Lung (tissue), 17 donors: ENCODE measurements at places on chromosomes 6 and 20. TPM values are rescaled to one million over a fixed set of nuclear protein-coding genes. Genes with fewer than 3 reads are reported as not detected.
A peak's percentile ranks its signal among the peaks of the same experiment; 100 is the strongest.

BPIFB2 gene
- 0.89 TPM for polyA plus RNA-seq

DNA sequence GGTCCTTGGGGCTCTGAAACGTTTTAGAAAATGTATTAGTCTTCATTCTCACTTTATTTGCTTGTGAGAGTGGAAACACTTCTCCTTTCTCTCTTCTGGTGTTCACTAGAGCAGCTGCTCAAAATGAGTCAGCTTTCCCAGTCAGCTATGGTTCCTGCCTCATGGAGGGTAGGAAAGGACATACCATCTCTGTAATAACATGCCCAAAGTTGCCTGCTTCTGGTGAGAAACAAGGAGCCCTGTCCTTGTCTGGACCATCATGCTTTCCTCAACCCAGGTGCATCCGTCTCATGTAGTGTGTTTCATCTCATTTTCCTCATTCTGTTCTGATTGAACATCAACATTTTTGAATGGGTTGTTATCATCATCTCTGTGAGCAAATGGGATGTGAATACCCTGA lies 17.1 kb upstream of the TINAG start:
- no peak overlapping the region for H3K27ac ChIP-seq
- H3K4me3 ChIP-seq, result no peak overlapping the region
- no peaks in the 10 kb centered on the region for H3K4me1 ChIP-seq

ZBTB12 gene
- 2.8 TPM for polyA plus RNA-seq

DNA sequence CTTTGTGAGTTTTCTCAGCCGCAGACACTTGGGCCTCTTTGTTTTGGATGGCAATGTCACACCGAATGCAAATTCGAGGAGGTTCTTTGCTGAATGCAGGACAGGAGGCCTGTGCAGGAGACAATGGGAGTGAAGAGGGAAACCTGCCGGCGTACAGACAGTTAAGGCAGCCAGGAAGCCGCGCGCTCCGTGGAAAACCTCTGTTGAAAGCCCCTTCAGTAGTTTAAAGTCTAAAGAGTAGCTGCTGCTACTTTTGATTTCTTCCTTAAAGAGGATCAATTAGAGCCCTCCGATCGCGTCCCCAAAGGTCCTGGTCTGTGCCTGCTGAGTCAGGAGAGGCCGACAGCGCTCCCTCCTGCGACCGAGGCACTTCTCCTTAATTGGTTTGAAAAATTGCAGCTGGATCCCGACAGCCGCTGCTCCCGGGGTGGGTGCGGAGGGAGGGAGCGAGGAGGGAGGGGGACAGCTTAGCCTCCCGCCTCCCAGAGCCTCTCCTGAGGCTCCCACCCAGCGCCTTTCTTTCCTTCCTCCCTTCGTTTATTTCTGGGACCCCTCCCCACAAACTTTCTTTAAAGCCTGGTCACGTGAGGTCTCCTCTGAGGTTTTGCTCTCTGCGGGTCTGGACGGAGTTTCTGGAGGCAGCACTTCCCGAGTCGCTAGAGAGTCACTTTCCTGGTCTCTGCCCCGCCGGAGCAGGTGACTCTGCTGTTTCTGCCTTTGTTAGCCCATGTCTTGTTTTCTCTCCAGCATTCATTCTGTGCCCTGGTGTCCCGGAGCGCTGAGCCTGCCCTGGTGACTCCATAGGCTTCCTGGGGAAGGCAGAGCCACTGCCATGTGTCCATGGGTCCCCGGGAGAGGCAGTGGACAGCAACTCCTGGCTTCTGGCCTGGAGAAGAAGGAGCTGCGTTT lies 22.3 kb upstream of the RPP40 start:
- H3K36me3 ChIP-seq, result no peaks in the 10 kb centered on the region
- peaks cover 10% of the 10 kb centered on the region for H3K4me1 ChIP-seq
- peak; percentile 87 for DNase-seq
- H3K27me3 ChIP-seq, result no peaks in the 10 kb centered on the region
- H3K27ac ChIP-seq, result peak overlapping the region; percentile 79
- peak overlapping the region; percentile 2 for H3K4me3 ChIP-seq

PDYN gene
- not detected for polyA plus RNA-seq

- H3K36me3 ChIP-seq, result no peaks in the 10 kb centered on the region
- DNase-seq, result no peak
- no peak overlapping the region for H3K4me3 ChIP-seq
- no peaks in the 10 kb centered on the region for H3K4me1 ChIP-seq
Observed at GRCh38 chr6:131910219-131910589, 41.0 kb downstream of the CCN2 start.

DNA sequence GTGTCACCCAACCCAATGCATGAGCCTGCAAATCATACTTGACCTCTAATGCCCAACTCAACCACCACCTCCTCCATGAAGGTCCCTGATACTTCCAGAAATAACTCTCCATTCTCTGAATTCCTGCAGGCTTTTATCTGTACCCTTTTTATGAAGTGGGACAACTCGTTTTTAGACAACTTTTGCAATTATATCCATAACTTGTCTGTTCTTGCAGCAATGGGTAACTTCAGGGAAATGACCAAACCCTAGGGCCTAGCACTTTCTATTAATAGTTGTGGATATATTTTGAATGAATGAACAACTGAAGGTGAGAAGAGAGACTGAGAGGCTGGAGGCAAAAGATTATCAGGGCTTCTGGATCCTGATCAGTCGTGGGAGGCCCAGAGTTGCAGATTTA lies 236.6 kb upstream of the MOCS1 start:
- no peak overlapping the region for H3K27ac ChIP-seq
- H3K4me3 ChIP-seq, result no peak overlapping the region
- H3K4me1 ChIP-seq, result no peaks in the 10 kb centered on the region
- DNase-seq, result no peak

CD109 gene
- polyA plus RNA-seq, result 2.3 TPM

KIF25 gene
- 0.24 TPM for polyA plus RNA-seq

- H3K36me3 ChIP-seq, result peaks cover 45% of the 10 kb centered on the region
- H3K4me3 ChIP-seq, result no peak overlapping the region
- no peaks in the 10 kb centered on the region for H3K27me3 ChIP-seq
- H3K4me1 ChIP-seq, result no peaks in the 10 kb centered on the region
Observed at GRCh38 chr6:118905851-118906250, 11.9 kb downstream of the ASF1A start.

TLDC2 gene
- 0.12 TPM for polyA plus RNA-seq

DNA sequence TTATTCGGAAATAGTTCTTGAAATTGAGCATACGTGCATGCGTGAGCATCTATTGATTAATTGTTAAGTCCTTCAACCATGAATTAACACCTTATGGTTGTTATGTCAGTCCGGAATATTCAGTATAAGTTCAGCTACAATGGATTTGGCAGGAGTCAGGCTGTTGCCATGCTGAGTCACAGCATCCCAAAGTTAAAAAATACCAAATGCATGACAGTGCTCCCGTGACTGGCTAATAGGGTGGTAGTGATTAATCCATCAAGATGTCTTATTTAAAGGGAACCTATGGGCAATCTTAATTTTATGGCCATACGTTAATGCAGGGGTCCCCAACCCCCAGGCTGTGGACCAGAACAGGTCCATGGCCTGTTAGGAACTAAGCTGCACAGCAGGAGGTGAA lies 10.5 kb downstream of the RAE1 start:
- H3K27me3 ChIP-seq, result no peaks in the 10 kb centered on the region
- no peak for DNase-seq
- H3K36me3 ChIP-seq, result peaks cover 30% of the 10 kb centered on the region
- no peak overlapping the region for H3K4me3 ChIP-seq

DNA sequence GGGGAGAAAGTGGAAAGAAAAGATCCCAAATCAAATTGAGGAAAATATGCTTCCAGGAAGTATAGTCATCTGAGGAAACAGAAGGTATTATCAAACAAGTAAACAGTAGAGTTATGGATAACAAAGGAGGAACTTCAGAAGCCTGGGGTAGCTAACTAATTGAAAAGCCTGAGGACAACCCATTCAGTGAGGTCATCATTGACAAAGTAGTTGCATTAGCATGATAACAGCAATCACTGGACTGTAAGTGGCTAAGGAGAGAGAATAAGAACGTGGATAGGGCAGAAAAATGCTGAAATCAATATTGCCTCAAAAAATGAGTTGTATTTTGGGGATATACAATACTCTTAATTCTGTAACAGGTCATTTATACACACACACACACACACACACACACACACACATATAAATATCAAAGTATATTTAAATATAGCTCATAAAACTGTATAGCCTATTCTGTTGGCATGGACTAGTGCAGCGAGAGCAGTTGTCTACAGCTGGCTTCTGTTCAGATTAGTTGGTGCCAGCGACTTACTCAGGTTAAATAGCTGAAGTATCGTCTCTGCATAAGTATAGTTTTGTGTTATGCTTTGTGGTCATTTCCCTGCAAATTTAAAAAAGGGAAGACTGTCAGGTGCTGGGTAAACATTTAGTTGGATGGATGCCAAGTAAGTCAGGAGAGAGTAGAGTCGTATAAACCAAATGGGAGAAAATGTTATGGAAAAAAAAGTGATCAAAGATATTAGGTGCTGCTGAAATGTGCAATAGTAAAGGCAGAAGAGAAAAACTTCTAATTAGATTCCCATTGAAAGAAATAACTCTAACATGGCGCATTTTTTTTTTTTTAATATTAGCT lies 33.8 kb upstream of the CTAGE9 start:
- no peak overlapping the region for H3K27ac ChIP-seq
- H3K36me3 ChIP-seq, result no peaks in the 10 kb centered on the region
- no peak overlapping the region for H3K4me3 ChIP-seq
- DNase-seq, result no peak
- H3K4me1 ChIP-seq, result no peaks in the 10 kb centered on the region

DNA sequence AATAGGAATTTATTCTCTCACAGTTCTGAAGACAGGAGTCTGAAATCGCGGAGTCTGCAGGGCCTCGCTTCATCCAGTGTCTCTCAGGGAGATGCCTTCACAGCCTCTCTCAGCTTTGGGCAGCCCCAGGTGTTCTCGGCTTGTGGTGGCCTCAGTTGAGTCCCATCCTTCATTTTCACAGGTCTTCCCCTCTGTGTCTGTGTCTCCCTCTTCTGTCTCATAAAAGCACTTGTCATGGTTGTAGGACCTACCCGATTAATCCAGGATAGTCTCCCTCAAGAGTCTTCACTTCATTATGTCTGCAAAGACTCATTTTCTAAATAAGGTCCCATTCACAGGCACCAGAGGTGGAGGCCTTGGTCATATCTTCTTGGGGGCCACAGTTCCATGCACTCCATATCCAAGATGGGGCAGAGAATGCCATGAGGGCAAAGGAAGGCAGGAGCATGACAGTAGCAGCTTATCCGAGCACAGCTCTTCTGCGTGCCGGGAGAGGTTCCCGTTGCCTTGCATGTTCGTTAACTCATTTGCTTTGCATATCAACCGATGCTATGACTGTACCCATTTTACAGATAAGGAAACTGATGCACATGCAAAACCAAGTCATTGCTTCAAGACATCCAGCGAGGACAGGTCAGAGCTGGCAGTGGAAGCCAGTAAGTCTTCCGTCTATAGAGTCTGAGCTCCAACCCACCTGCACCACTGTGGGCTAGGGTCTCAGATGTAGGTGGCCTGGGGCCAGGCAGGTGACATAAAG lies 363.8 kb upstream of the SULF2 start:
- H3K4me3 ChIP-seq, result no peak overlapping the region
- no peak overlapping the region for H3K27ac ChIP-seq
- H3K27me3 ChIP-seq, result no peaks in the 10 kb centered on the region

LTA gene
- polyA plus RNA-seq, result 0.28 TPM

DNA sequence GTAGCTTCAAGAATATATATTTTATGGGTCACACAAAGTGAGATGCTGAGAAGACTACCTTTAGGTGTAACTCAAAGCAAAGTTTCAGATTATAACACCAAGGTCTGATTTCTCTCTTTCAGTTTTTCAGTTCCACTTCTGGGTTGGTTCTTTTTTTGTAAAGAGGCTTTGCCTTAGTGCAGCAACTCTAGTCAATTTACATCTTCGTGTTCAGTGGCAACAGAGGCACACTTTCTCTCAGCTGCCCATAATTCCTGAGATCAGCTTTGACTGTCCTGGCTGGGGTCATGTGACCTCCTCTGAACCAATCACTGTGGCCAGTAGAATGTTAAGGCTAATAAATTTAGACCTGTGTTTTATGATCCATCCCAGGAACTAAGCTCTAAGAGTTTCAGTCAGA lies 120.2 kb downstream of the TINAG start:
- H3K4me3 ChIP-seq, result no peak overlapping the region
- no peaks in the 10 kb centered on the region for H3K36me3 ChIP-seq
- H3K27ac ChIP-seq, result no peak overlapping the region
- H3K27me3 ChIP-seq, result no peaks in the 10 kb centered on the region

- H3K36me3 ChIP-seq, result no peaks in the 10 kb centered on the region
- peak; percentile 92 for DNase-seq
- no peak overlapping the region for H3K4me3 ChIP-seq
- no peaks in the 10 kb centered on the region for H3K27me3 ChIP-seq
Observed at GRCh38 chr20:51462566-51463276, 79.8 kb downstream of the NFATC2 start.

BICRAL gene
- 2.8 TPM for polyA plus RNA-seq

- no peak overlapping the region for H3K4me3 ChIP-seq
- H3K4me1 ChIP-seq, result no peaks in the 10 kb centered on the region
- no peaks in the 10 kb centered on the region for H3K36me3 ChIP-seq
- peak; percentile 29 for DNase-seq
- no peak overlapping the region for H3K27ac ChIP-seq
Observed at GRCh38 chr6:148177589-148178233, 164.9 kb upstream of the SASH1 start.

DNA sequence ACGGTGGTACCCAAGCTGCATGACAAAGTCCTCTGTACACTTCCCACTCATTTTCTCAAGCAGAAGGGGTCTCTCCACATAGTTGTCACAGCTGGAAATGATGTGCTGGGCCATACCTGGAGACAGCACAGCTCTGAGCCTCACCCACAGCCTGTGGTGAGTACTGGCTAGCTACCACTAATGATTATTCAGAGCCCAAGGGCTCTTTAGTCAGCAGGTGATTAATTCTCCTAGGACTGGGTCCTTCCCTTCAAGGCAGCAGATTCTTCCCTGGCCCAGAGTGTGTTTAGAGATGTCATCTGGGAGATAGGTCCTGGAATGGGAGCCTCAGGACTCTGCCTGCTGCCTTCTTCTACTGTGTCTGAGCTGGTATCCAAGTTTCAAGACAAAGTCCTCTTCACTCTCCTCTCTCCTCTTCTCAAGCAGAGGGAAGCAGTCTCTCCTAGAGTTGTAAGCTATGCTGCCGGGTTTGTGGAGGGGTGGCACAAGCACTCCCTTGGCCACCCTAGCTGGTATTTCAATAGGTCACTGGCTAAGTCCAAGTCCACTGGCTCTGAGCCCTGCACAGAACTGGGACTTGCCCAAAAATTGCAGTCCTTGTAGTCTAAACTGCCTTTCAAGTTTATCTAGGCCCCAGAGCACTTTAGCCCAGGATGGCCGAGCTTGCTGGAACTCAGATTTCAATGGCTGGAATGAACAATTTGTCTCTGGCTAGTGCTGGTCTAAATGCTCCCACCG lies 49.8 kb upstream of the VGLL2 start:
- H3K27me3 ChIP-seq, result no peaks in the 10 kb centered on the region
- no peak for DNase-seq
